ENCODE measurements at places on chromosomes 7 and 10.

- DNase-seq = no peak
Measured at GRCh38 chr7:84624927-84625326, 430.3 kb upstream of the SEMA3A start.

DNA sequence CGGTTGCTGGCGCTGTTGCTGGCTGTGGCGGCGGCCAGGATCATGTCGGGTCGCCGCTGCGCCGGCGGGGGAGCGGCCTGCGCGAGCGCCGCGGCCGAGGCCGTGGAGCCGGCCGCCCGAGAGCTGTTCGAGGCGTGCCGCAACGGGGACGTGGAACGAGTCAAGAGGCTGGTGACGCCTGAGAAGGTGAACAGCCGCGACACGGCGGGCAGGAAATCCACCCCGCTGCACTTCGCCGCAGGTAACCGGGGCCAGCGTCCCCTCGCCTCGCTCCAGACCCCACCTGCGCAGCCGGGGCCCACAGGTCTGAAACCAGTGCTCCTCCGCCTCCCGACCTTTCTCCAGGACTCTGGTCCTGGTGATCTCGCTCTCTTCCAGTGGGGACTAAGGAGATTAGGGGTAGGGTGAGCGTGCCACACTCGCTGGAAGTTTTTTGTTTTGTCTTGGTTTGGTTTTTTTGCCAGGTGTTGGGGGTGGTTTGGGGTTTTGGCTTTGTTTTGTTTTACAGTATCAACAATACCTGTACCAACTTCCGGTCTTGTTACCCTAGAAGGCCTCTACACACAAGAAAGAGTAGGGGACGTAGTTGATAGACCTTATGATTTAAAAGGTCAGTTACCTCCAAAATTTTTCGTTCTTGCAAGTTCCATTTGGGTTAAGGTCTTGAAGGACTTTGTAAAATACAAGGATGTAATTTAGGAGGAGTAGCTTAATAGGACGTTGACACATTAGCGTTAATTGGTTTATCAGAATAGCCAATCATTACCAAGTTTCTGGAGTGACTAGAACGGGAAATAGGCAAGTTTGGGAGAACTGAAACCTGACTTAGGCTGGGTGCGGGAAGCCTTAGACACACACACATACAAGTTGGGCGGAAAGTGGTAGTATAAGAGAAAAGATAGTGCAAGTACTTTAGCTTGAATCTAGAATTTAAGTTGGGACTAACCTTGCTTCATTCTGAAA is 704 bp downstream of the TNKS2 start:
- DNase-seq = no peak

DNA sequence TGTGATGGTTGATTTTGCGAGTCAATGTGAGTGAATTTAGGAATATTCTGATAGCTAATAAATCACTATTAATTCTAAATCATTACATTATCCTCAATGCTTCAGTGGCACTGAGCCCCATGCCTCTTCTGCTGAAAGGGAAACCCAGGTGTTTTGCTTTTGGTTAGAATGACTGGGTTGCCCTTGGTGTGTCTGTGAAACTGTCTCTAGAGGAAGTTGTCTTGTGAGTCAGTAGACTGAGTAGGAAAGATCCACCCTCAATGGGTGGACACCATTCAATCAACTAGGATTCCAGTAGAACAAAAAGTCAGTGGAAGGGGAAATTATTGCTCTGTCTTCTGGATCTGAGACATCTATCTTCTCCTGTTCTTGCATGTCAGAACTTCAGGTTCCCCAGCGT is 472.4 kb downstream of the ANKRD7 start:
- DNase-seq = no peak

DNA sequence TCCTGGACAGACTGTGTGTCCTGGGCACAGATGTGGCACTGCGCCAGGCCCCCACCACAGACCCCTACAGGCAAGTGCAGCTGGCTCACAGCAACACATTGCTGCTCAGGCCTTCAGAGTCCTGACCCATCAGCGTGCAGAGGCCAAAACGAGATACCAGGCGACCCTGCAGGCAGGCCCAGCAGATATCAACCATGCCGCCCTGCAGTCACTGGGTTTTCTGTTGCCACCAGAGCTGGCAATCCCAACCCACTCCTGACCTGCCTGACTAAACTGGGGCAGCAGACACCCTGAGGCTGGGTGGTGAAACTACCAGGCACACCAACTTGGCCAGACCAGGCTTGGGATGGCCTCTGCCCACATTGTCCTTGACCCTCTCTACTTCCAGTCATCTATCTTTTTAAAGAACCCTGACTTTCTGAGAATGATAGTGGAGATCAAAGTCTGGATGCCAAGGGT is 20.3 kb downstream of the ZCCHC24 start:
- no peak for DNase-seq

DNA sequence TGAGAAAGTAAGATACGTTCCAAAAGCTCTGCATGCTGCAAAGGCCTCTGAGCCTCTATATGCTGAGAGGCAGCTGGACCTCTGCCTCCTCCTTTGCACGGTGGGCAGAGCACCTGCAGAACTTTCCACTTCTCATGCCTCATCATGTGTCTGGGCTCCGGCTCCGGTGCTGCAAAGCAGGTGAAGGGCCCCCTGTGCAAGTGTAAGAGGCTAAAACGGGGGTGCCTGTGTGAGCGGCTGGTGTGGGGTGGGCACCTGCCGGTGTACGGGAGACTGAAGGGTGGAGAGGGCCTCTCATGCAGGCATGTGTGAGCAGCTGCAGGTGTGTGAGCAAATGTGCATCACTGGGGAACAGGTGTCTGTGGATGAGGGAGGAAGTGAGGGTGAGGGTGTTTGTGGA is 121.0 kb downstream of the KCNMA1 start:
- DNase-seq = no peak

- no peak for DNase-seq
Measured at GRCh38 chr7:99030457-99030856, 113.5 kb downstream of the SMURF1 start.

- DNase-seq = no peak
Measured at GRCh38 chr7:101910991-101911799, 93.8 kb downstream of the CUX1 start.

DNA sequence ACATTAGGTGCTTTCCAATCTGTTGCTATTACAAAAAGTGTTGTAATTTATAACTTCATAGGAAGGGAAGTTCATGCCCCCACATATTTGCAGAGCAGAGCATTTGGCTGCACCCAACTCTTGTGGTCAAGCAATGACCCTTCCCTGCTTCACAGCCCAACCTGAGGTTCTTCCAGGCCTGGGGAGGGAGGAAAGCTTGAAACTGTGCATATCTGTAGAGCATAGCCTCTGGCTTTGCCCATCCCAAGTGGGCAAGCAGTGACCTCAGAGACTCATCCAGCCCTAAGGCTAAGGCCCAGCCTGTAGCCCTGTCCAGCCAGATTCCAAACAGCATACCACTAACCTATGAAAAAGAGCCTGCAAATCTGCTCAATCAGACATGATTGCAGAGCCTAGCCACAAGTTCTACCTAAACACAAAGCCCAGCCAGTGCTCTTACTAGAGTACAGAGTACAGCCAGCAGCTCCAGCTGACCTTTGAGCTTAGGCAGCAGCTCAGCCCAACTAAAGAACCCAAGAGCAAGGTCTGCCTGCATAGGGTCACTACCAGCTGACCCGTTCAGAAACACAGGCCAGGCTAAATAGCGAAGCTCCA is 14.4 kb upstream of the GSTK1 start:
- no peak for DNase-seq

DNA sequence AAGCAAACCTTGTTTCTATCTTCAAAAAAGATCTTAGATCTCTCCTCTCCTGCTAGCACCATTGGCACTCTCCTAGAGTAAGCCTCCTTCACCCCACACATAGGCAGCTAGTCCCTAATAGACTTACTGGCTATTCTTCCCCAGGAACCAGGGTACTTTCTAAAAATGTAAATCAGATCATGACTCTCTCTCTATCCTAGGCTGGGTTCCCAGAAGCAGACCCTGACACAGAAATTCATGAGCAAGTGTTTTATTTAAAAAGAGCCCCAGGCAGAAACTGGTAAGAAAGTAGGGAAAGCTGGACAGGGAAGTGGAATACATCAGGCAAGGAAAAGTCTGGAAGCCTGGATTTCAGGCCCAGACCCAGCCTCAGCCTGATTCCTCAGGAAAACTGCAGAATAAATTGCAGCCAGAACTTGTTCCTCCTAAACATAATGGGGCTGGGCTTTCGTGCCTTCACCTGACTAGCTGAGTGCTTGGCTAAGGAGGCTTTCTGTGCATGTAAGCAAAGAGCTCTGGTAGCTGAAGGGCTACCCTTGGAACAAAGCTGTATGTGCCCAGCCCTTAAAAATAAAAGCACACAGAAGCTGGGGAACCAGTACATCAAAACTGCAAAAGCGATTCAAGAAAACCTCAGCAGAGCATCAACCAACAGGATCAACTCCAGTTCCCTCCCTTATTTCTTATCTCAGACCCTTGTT is 18.8 kb upstream of the SORBS1 start:
- no peak for DNase-seq
